AG04450 (cell line): ENCODE measurements at places on chromosomes 11 and 22.

- no peak for DNase-seq
Measured at GRCh38 chr11:123430721-123431497, 840 bp downstream of the GRAMD1B start.

GRCh38 chr22:40408718-40409612 lies 38.6 kb downstream of the SGSM3 start:
- no peak for DNase-seq

- no peak for DNase-seq
Measured at GRCh38 chr22:46574993-46575910, 37.8 kb upstream of the CELSR1 start.

- no peak for DNase-seq
Measured at GRCh38 chr11:72792437-72793021, 1.3 kb downstream of the STARD10 start.

GRCh38 chr11:73760135-73760678 lies 667 bp downstream of the RAB6A start:
- no peak for DNase-seq

DNA sequence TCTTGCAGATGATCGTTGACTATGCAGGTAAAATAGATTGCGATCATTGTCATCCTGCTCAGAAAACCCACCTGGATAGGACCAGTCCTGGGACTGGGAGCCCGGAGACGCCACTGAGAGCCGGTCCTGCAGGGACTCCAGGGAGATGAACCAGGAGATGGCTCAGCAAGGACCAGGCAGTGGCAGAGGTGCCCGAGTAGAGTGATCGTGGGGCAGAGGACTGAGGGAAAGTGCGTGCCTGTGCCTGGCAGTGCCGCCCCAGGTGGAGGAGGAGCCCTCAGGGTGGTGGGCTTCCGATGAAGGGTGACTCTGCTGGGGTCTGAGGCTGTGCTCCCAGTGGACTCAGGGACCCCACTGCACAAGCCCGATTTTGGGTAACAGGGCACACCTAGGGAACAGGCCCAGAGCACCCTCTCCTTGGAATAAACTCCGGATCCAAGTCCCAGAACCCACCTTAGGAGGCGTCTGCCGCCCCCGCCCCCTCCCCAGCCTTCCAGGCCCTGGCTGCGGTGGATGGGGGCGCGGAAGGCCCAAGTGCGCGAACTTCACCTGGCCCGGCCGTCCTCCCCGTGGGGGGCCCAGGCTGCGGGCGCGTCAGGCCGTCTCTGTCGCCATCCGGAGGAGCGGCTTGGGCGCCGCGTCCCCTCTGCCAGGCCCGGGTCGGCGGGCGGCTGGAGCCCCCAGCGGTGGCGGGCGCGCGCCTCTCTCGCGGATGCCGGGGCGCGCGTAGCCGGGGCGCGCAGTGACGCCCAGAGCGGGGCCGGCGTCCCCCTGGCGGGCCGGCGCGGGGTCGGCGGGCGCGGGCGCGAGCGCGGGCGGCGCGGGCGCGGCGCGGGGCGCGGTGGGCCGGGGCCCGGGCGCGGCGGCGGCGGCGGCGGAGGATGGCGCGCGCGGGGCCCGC lies 1338.8 kb downstream of the BRD1 start:
- DNase-seq: no peak

DNA sequence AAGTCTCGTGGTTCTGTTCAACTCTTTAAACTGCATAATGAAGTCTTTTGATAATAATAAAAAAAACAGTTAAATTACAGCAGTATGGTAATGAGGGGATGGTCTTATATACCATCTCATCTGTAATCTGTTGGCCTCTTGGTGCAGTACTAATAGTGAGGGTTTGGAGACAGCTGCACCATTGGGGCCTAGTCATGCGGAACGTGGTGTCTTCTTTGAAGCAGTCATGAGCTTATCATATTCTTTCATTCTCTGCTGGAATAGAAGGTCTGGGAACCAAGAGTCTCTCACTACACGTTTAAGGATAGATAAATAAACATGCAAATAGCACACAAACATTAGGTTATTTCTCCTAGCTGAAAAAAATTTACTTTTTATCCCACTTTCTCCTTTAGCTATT lies 40.9 kb upstream of the OR9Q1 start:
- DNase-seq: no peak

GRCh38 chr11:112735470-112735869 lies 225.8 kb upstream of the NCAM1 start:
- DNase-seq: no peak

- no peak for DNase-seq
Measured at GRCh38 chr22:39524089-39524752, 3.9 kb downstream of the ATF4 start.

DNA sequence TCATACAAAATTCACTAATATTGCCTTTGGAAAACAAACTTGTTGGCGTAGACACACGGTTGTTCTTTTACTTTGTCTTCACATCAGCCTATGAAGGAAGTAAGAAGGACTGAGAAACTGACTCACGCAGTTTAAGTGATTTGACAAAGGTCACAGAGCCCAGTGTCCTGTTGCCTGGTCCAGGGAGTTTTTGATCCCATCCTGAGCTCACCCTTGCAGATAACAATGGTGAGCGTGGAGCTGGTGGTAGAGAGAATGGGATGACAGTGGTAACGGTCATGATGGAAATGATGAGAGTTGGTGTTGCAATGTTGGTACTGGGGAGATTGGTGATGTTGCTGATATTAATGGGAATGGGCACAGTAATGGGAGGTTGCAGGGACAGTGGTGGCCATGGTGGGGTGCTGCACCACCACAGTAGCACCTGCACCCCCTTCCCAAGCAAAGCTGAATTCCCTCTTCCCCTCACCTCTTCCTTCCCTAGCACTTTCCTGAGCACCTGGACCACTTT lies 22.0 kb downstream of the CREB3L1 start:
- DNase-seq: no peak

- peak; percentile 93 for DNase-seq
Measured at GRCh38 chr11:8652140-8652539, 30.3 kb downstream of the TRIM66 start.

DNA sequence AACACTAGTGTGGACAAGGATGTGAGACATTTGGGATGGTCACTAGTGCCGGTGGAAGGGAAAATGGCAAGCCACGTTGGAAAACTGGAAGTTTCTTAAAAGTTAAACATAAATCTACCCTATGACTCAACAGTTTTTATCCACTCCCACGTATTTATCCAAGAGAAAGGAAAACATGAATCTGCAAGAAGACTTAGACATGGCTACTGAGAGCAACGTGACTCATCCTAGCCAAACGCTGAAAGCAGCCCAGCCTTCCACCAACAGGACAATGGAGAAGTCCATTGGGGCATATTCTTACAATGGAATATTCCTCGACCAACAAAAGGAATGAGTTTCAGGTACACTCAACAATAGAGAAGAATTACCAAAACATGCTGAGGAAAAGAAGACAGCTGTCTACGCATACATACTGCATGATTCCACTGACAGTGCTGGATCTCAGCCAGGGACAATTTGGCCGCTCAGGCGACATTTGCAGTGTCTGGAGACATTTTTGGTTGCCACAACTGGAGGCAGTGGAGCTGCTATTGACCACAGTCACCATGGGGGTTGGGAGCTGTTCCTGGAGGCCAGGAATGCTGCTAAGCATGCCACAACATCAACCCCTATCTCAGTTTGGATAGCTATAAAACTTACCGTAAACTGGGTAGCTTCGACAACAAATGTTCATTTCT lies 21.2 kb downstream of the SYT13 start:
- peak; percentile 39 for DNase-seq

DNA sequence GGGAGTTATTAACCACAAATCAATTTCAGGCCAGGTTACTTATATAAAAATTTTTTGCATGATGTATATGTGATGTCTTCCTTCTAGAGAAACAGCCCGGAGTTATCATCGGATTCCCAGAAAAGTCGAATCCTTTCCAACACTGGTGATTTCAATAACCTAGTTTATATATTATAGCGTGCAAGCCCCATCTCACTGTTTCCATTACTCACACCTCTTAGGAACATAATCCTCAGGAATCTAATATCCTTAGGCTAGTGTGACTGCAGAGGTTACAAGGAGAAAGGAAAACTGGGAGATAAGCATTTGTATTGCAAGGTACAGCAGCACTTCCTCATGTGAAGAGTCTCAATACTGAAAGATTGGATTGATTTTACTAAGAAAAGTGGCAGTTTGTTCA lies 20.3 kb downstream of the ARHGAP20 start:
- DNase-seq: no peak

DNA sequence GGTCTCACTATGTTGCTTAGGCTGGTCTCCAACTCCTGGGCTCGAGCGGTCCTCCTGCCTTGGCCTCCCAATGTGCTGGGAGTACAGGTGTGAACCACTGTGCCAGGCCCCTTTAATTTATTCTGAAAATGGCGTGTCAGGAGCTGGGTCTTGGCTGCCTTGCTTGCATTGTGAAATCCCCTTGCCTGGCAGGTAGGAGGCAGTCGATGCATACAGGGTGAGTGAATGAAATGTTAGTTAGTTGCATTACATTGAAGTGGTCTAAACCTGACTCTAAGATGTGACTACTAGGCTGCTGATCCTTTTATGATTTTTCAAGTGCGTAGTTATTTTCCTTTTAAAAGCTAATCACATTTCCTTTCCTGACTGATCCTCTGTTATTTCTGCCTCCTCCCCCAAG lies 42.9 kb downstream of the PARVB start:
- no peak for DNase-seq

- DNase-seq: no peak
Measured at GRCh38 chr22:30406400-30406799, 9.6 kb downstream of the SEC14L2 start.

DNA sequence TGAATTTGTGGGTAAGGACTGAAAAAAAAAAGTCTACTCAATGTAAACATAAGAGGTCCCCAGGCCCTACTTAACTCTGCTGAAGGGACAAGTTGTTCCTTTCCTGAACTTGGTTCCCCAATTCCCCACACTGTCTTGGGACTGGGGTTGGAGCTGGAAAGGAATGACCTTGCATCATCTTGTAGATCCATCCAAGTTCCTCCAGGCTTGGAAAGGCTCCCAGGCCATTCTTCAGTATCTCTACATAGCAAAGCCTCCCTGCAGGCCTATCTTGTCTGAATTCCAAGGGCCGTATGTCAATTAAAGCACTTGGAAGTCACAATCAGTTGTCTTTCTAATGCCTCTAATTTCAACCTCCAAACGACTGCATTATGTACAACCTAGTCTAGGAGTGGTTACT lies 361.2 kb downstream of the TMEM135 start:
- DNase-seq: no peak

DNA sequence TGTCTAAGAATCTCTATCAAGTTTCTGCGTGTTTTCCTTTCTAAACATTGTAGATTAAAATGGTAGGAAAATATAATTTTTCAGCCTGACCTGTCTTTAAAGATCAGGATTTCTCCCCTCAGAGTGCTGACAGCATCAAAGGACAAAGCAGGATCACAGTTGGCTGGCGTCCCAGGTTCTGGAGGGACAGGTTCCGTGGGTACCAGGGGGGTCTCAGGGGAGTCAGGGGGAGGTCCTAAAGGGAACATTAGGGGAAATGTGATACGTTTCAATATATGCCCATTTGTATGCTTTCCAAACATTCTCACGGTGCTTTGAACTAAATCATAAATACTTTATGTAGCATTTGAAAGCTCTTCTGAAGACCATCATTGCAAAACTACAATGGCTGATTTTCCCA lies 3.4 kb downstream of the MMP3 start:
- DNase-seq: no peak

GRCh38 chr11:69538854-69539253 lies 57.4 kb downstream of the LINC01488 start:
- DNase-seq: no peak

GRCh38 chr22:17970201-17970708 lies 54.1 kb downstream of the MICAL3 start:
- DNase-seq: no peak

GRCh38 chr22:39220890-39221850 lies 23.6 kb downstream of the PDGFB start:
- no peak for DNase-seq

- no peak for DNase-seq
Measured at GRCh38 chr11:68099474-68100405, 21.4 kb downstream of the CHKA start.

GRCh38 chr22:28183078-28183860 lies 264.2 kb upstream of the PITPNB start:
- no peak for DNase-seq

DNA sequence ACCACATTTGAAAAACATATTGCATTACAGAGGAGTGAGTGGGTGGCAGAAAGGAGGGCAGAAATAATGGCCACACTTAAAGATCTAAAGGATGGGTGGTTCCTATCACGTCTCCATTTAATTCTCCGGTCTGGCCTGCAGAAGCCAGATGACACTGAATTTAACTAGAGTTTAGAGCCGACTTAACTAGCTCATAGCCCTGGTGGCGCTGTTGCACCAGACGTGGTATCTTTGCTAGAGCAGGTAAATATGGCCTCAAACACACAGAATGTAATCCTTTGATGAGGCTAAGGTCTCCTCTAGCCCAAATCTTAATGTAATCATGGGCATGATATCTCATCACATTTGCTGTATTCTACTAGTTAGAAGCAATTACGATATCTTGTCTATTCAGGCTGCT lies 51.5 kb upstream of the GAL start:
- peak; percentile 16 for DNase-seq

GRCh38 chr11:76551400-76551799 lies 106.6 kb downstream of the EMSY start:
- DNase-seq: no peak

DNA sequence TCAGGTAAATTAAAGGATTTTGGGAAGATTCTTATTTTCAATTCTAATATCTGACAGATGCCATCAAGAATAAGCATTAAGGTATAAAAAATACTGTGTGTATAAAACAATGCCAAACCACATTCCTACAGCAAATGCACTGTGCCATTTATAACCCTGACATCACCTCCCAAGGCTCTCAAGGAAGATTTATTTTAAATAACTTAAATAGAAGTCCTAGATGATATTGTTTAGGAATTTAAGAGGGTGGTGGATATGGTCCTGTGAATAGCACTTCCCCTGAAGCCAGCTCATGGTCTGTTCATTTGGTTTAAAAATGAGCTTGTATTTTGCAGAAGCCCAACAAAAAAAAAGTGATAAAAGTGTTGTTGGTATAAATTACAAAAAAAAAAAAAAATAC lies 32.1 kb downstream of the PPIL2 start:
- DNase-seq: peak; percentile 38

DNA sequence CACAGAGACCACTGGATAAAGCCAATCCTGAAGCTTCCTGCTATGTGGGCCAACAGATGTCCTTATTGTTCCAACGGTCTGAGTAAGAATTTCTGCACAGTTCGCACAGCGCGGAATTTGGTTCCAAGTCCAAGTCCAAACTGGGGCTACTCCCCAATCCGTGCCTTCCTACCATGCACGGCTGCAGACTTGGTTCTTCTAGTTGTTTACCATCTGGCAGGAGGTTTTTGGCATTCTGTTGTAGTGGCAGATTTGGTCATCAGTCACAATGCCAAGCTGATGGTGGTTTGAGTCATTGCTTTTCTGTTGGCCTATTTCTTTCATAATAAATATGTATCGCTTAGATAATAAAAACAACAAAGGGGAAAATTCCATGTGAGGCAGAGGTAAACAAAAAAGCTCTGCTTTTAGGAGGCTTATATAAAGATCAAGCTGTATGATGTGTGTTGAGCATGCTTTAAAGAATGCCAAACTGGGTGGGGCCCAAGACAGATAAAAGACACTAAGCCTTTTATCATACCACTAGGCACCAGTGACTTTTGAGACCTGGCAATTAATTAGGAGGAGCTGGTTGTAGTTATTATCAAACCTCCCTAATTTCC lies 52.5 kb upstream of the SYN3 start:
- no peak for DNase-seq
